ENCODE measurements at places on chromosomes 7 and 10.

- DNase-seq, result no peak
Observed at GRCh38 chr7:109235316-109235715, 665.6 kb downstream of the DNAJB9 start.

GRCh38 chr10:127576740-127577161 lies 27.6 kb downstream of the NPS start:
- no peak for DNase-seq

- no peak for DNase-seq
Observed at GRCh38 chr7:117411539-117411938, 15.8 kb downstream of the ASZ1 start.

- no peak for DNase-seq
Observed at GRCh38 chr7:140261105-140261486, 84.3 kb upstream of the KDM7A start.

DNA sequence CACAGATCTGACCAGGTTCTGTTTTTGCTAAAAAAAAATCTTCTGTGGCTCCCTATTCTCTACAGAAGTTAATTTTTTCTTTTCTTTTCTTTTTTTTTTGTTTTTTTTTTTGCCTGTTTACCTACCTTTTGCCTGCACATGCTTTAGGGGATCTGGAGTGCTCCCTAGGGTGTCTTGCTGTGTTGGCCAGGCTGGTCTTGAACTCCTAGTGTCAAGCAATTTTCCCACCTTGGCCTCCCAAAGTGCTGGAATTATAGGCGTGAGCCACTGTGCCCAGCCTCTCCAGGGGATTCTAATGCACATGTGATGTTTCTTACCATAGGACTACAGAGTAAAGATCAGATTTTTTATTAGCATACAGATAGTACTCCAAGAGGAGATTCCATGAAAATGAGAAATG lies 10.6 kb downstream of the CCSER2 start:
- no peak for DNase-seq

DNA sequence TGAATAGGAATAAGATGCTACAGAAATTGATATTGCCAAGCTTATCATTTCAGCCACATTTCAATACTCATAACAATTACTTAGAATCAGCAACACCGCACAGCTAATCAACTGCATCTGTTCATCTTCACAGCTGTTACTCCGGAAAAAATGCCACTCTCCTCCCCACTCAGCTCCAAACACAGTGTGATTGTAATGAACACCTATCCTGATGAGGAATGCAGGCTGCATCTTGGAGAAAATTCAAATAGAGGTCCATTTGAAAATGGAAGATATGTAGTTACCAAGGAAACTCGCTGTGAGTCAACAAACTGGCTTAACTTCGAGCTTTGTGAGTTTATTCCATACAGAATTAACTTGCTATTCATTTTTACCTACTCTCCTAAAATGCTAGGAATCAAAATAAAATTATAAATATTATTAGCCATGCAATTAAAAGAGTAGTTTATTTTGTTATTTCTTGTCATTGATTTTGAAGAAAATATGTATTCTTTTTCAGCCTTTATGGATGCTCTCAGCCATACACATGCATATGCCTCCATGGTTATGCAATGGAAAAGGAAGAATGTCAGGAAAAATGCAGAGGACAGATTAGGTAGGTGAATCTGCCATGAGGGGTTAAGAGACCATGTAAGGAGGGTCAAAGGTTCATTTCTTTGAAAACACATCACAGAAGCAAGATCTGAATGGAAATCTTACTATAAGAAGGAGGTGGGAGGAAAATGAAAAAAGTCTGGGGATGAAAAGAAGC lies 267.2 kb downstream of the POM121L12 start:
- no peak for DNase-seq

DNA sequence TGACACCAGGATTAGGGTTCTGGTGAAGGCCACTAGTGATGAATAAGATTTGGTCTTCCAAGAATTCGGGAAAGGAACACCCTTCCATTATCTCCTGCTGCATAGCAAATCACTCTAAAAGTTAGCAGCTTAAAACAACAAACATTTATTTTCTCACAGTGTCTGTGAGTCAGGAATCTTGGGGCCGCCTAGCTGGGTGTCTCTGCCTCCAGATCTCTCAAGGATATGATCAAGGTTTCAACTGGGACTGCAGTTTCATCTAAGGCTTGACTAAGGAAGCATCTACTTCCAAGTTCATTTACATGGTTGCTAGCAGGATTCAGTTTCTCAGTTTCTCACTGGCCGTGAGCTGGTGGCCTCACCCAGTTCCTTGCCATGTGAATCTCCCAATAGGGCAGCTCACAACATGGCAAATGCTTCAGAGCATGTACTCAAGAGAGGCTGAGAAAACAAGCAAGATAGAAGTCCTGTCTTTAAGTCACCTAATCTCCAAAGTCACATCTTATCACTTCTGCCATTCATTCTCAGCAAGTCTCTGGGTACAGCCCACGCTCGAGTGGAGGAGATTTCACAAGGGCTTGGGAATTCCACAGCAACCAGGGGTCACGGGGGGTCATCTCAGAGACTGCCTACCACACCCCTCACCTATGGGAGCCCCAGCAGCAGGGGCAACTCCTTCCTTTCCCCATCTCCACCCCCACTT lies 26.8 kb downstream of the TLX1 start:
- no peak for DNase-seq

DNA sequence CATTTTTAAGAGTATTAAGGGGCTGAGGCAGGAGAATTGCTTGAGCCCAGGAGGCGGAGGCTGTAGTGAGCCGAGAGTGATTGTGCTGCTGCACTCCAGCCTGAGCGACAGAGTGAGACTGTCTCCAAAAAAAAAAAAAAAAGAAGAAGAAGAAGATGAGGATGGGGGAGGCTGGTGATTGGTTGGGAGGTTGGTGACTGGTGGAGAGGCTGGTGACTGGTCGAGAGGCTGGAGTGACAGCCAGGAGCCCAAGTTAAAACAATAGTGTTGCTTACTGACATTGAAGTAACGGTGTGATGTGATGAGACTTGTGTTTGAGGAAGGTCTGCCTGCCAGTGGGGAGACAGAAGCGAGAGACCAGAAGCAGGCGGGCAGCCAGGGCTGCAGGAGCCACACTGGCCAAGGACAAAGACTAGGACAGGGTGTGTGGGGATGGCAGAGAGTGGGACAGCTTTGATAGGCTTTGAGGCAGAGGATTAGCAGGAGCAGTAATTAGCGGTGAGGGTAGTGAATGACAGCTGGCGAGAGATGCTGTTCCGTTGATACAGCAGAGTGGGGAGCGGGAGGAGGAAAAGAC lies 4.9 kb downstream of the SRRT start:
- no peak for DNase-seq

- no peak for DNase-seq
Observed at GRCh38 chr10:94803307-94803706, 40.8 kb downstream of the CYP2C19 start.

- no peak for DNase-seq
Observed at GRCh38 chr7:111436608-111437007, 125.7 kb downstream of the IMMP2L start.

- DNase-seq, result no peak
Observed at GRCh38 chr10:60444494-60445064, 54.9 kb upstream of the ANK3 start.

DNA sequence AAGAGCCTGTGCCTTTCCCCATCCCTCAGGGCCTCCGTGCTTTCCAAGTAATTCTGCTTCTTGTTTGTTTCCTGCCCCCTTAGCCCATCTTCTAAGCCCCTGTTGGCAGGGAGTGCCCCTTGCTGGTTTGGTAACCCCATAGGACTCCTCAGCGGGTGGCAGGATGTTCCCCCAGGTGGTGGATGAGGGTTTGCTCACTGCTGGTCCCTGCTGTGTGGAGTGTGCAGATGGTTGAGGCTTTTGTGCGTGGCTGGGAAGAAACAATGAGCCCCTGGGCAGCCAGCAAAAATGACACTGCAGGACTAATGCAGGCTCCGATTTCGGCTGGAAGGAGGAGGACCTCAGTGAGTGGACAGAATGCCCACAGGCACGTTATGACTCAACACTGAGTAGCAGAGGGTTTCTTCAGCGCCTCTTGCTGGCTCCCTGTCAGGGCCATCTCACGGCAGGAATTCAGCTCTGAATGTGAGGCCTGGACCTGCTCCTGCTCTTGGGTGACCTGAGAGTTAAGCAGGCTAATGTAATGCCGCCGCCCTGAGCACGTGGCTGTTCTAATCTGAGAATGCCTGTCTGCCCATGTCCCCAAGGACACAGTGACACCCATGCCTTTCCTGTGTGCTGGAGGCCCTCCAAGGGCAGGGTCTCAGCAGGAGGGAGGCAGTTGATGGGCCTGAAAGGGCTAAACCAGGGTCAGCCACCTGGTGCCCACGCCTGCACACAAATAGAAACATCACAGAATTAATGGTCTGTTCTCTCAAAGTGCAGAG lies 16.6 kb downstream of the BAG3 start:
- DNase-seq, result no peak

- DNase-seq, result no peak
Observed at GRCh38 chr10:1253523-1254353, 197.6 kb downstream of the WDR37 start.

- no peak for DNase-seq
Observed at GRCh38 chr7:151904270-151904669, 27.4 kb upstream of the PRKAG2 start.

DNA sequence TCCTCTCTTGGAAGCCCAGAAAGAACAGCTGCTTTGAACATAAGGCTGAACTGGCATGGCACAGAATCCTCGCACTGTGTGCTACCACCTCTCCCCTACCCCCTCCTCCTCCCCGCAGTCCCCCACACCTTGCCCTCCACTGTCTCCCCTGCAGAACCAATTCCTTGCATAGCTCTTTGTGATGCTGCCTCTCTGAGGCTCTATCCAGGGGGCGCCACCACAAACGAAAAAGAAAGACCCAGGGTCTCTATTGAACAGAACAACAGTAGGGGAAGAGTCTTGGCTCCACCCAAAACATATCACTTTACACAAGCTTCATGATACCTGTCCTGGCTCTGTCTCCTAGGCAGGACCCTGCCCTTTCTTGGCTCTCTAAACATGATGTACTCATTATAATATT lies 26.2 kb upstream of the EBLN1 start:
- no peak for DNase-seq

GRCh38 chr10:47042199-47042473 lies 130.9 kb downstream of the PTPN20 start:
- no peak for DNase-seq

DNA sequence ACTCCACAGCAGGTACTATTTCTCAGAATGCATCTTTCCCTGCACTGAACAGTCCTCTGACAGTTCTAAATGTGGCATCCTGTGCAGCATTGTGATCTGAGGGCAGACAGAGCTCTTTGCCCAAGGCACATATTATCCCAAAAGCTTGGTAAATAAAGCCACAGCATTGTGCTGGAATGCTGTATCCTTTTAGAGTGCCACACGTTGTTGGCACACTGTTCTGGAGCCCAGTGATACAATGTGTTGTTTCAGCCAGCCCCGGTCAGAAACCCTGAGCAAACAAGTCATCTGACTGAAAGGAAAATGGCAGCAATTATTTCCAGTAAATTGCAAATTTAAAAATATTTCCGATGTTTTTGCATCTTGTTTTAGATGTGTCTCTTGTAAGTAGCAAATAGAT lies 45.4 kb downstream of the NAMPT start:
- no peak for DNase-seq

- no peak for DNase-seq
Observed at GRCh38 chr7:88429382-88429781, 122.7 kb upstream of the STEAP4 start.

- DNase-seq, result no peak
Observed at GRCh38 chr7:68424658-68425297, 1173.5 kb upstream of the AUTS2 start.

Measured in stimulated activated naive CD4-positive, alpha-beta T cell treated with Interleukin-2 at 50 U/mL for 16 hours (primary cell).